ENCODE measurements at places on chromosomes 11 and 22. TPM values are rescaled to one million over a fixed set of nuclear protein-coding genes. Genes with fewer than 3 reads are reported as not detected.

Gene RHOD
- total RNA-seq = 86.8 TPM

Gene CD3E
- not detected for total RNA-seq

Gene TSGA10IP
- not detected for total RNA-seq

Gene MPZL2
- total RNA-seq = 29.7 TPM

Gene GALNT18
- total RNA-seq = 7.0 TPM

Gene SMIM35
- total RNA-seq = not detected

Gene KRTAP5-9
- not detected for total RNA-seq

Gene KCNK7
- not detected for total RNA-seq

Gene MYO18B
- not detected for total RNA-seq

Gene SLC17A6
- total RNA-seq = not detected

Gene TCN1
- total RNA-seq = 1.3 TPM

Gene ANO5
- 1.7 TPM for total RNA-seq
